ENCODE measurements at places on chromosomes 2 and 18. TPM values are rescaled to one million over a fixed set of nuclear protein-coding genes. Genes with fewer than 3 reads are reported as not detected.

Gene KANSL1L
- total RNA-seq = 11.4 TPM

Gene ERFE
- total RNA-seq = 6.3 TPM

Gene XIRP2
- 0.87 TPM for total RNA-seq

Gene KCNS3
- total RNA-seq = 18.1 TPM

Gene ACVR1
- 20.2 TPM for total RNA-seq

Gene LYPD6B
- 1.6 TPM for total RNA-seq

Gene FBXO41
- 21.5 TPM for total RNA-seq

Gene TGFA
- 3.0 TPM for total RNA-seq

Data from WTC11 (cell line).